SK-N-SH treated with all-trans-retinoic acid at 6 μM for 48 hours (cell line): ENCODE measurements at places on chromosomes 3 and 15.
A peak's percentile ranks its signal among the peaks of the same experiment; 100 is the strongest.

DNA sequence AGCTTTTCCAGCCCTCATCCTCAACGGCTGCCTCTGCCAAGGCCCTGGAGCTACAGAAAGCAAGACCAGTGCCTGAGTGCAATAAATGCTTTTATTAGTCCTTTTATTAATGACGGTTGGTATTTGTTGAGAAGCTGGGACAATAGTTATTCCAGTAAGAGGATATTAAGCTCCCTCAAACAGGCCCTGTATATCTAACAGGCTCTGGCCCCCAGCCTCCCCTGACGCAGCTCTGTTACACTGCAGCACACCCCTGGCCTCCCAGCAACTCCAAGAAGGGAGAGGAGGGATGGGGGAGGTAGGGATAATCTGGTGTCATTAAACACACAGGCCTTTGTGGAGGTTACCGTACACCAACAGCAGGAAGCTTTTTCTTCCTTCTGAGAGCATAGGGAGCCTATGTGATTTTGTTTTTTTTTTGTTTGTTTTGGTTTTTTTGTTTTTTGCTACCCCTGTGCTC lies 30.8 kb upstream of the MAGEF1 start:
- ATAC-seq, result no peak

DNA sequence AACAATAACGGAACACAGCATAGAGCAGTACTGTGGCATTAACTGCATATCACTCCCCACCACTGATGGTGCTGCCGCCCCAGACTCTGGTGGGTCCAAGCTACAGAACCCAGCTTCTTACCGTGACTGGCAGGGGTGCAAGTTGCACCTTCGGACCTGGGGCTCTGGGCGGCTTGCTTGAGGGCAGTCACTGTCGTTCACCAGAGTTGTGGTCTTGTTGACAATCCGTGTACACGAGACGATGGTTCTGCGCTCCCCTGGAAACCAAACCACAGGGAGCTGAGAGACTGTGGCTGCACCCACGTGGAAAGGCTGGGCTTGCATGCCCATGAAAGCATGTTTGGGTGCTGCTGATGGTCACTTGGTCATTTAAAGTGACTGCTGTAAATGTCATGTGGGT lies 293.0 kb downstream of the ADAMTS17 start:
- no peak for ATAC-seq

GRCh38 chr3:119579366-119580066 lies at the start of gene ADPRH:
TSS of gene ADPRH (plus strand) at chr3:119579492. CDS start at chr3:119582170, 2,678 bp downstream.
- peak; percentile 65 for ATAC-seq

DNA sequence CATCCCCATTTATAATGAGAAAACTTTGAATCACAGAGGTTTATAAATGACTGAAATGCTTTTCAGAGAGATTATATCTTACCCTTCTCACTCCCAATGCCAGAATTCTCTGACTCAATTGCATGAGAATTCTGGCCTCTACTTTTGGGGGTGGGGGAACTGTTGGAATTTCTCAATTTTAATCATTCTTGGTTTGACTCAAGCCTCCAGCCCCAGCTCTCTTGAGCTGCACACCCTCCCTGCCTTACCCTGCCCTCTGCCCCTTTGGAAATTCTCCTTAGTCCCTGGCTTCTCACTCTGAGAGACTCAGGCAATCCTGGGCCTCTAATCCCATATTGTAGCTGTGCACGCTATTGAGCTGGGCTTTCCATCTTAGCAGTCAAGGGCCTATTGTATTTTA lies 44.2 kb downstream of the ZNF589 start:
- no peak; the same call in 2 of the 3 replicates for ATAC-seq

- peak; percentile 84 for ATAC-seq
Observed at GRCh38 chr3:136658946-136659682, 93.1 kb downstream of the STAG1 start.

GRCh38 chr3:161556533-161556932 lies 59.9 kb downstream of the OTOL1 start:
- no peak; the same call in 2 of the 3 replicates for ATAC-seq

DNA sequence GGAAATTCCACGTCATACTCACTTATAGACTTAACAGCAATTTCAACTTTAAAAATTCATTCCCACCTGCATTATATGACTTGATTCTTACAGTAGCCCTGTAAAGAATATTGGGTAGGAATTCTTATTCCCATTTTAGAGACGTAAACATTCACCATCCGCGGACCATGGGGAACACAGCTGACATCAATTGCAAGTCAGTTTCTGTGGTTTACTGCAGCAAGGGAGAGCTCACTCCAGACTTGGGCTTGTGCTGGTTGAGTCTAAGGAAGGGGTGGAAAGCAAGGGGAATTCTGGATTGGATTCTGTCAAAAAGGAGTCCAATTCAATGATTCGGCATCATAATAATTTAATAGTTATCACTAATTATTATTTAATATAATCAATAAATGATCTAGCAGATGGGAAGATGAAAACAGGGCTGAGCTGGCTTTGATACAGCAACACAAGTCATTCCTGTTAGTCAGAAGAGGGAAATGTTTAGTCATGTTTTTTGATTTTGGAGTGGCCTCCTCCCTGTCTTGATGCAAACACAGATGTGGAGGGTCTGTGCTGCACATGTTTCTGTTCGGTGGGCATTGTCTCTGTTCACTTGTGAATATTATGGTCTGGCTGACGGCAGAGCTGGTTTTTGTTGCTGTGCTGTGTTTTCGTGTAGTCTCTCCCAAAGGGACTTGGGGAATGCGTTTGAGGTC lies 9.7 kb downstream of the LIPC start:
- peak; percentile 27; the same call in 1 of the 3 replicates for ATAC-seq

DNA sequence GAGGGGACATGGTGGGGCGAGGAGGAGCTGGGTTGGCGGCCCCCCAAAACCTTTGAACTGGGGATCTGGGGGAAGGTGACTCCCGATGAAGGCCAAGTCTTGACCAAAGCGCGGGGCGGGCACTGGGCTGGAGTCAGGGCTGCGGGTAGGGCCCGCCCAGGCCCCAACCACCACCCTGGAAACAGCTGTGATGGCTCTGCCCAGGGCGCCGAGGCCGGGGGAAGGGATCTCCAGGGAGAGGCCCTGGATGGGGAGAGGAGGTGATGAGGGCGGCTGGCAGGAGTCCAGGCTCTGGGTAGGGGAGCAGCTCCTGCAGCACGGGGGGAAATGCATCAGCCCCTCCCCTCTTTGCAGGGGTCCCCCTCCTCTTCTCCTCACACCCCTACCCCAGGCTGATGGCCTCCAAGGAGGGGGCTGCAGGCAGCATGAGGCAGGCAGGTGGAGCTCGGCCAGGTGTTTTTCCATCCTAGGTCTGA lies 5.9 kb upstream of the C15orf39 start:
- ATAC-seq, result no peak

DNA sequence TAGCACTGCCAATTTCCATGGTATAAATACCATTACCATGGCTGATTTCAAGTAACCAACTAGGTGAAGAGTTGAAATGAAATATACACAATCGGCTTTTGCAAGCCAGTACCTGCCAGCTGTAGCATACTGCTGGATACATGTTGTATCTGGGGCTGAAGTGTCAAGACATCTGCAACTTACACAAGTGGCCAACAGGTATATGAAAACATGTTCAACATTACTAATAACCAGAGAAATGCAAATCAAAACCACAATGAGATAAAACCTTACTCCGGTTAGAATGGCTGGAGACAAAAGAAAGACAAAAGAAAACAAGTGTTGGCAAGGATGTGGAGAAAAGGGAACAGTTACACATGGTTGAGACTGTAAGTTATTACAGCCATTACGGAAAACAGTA lies 11.6 kb downstream of the ATOSA start:
- no peak for ATAC-seq

DNA sequence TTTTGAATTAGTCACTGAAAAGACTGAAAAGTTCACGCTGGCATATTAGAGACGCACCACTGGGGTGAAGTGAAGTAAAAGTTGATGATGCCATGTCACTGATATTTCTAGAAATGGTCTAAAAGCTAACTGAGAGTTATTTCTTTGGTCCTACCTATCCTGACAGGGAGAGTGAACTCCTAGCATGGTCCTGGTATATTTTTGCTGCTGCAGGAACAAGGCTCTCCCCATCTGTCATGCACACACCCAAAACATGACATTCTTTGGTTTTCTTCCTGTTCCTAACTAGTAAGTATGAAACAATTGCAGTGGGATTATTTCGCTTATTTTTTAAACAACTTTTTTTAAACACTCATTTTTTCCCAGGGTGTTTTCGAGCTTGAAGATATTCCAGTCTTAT lies 466.7 kb downstream of the ERC2 start:
- ATAC-seq, result no peak

DNA sequence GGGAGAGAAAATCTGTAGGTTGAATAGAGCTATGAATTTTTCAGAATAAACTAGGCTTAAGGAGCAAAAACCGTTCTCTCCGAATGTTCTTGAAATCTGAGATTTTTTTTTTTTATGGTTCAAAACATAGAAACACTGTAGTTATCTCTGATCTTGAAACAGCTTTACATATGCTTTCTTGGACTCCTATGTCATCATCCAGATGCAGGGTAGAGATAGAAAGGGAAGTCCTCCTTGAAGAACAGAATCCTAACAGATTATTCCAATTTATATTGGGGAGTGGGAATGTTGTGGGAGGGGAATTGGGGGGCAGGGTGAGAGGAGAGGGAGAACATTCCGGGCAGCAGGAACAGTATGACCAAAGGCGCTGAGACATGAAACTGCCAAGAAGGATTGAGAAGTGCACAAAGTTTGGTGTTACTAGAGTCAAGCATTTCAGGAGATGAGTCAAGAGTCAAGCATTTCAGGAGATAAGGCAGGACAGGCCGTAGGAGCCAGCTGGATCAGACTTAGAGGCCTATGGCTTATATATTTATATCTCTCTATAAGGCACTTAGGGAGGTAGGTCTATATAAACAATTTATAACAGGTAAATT lies 21.9 kb upstream of the ST3GAL6 start:
- ATAC-seq, result peak; percentile 78

GRCh38 chr15:45630917-45631691 lies 3.7 kb upstream of the SQOR start:
- ATAC-seq, result peak; percentile 56

GRCh38 chr15:68704496-68705021 lies 116.1 kb downstream of the ANP32A start:
- no peak for ATAC-seq

DNA sequence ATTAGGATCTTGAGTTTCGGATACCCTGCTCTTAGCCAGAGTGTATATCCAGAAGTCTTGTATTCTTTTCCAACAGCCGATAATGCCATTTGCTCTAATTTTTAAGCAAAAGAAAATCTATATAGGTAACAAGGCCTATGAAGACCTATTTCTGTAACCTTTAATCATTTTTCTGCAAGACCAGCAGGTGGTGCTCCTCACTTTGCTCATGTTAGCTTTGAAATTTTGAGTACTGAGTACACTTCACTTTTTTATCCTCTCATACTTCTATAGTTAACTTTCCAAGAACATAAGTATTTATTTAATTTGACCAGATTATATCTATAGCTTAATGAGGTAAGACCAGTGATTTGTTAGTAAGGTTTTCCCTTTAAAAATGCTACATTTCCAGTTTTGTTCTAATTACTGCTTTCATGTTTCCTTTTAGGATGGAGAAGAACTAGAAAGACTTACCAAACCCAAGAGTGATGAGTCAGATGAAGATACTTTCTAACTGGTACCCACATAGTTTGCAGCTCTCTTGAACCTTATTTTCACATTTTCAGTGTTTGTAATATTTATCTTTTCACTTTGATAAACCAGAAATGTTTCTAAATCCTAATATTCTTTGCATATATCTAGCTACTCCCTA lies 20.5 kb downstream of the SLC35A5 start:
- ATAC-seq, result peak; percentile 86

DNA sequence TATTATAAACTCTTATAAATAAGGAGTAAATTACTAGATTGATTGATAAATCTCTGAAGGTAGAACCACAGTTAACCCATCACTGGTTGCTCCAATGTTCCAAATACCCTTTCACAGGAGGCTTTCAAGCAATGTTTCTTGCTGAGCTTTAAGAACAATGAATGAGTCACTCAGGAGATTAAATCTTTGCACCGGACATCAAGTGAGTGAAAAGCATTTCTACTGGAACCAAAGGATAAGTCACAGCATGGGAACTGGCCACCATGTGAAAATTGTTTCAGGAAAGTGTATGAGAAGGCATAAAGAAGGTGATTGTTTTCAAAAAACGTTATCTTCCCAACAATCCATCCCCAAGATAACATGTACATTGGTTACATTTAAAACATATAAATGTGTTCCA lies 90.6 kb downstream of the CNTN3 start:
- ATAC-seq, result no peak

GRCh38 chr3:177525987-177526712 lies 328.9 kb upstream of the TBL1XR1 start:
- ATAC-seq, result no peak; the same call in 2 of the 3 replicates

GRCh38 chr15:71149646-71150557 lies 34.6 kb downstream of the THSD4 start:
- peak; percentile 53 for ATAC-seq

- no peak for ATAC-seq
Observed at GRCh38 chr3:191461113-191461595, at the start of gene PYDC2. TSS of gene PYDC2 (plus strand) at chr3:191461163. CDS start at chr3:191461163, 0 bp downstream.

DNA sequence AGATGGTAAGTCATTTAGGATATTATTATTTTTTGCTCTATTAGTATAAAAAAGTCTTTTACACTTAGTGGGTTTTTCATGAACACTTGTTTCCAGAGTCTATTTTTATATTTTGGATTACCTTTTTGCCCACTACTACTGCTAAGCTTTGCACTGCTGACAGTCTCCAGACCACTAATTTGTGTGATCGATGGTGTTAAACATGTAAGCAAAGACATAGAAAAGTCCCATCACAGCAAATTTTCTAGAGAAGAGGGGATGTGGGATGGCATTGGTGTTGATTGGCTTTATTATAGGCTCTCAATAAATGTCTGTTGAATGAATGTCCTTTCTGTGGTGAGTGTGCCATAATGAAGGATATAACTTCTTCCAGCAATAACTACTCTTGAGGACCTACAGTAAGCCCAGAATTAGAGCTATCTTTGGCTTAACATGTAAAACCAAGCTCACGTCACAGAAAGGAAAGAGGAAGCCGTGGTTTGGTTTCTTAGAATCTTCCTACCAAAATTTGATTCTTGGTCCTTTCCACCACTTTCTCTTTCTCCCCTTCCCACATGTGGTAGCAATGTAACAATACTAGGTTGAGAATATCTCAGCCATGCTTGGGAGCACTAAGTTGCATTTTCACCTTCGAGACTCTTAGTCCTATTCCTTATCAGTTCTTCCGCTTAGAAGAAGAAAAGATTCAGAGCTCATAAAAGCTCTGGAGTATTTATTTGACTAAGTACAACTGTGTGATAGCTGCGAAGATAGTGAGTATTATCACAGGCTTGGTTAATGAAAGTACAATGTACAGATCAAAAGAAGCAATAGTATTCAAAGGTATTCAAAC lies 90.6 kb upstream of the UMPS start:
- ATAC-seq, result no peak

DNA sequence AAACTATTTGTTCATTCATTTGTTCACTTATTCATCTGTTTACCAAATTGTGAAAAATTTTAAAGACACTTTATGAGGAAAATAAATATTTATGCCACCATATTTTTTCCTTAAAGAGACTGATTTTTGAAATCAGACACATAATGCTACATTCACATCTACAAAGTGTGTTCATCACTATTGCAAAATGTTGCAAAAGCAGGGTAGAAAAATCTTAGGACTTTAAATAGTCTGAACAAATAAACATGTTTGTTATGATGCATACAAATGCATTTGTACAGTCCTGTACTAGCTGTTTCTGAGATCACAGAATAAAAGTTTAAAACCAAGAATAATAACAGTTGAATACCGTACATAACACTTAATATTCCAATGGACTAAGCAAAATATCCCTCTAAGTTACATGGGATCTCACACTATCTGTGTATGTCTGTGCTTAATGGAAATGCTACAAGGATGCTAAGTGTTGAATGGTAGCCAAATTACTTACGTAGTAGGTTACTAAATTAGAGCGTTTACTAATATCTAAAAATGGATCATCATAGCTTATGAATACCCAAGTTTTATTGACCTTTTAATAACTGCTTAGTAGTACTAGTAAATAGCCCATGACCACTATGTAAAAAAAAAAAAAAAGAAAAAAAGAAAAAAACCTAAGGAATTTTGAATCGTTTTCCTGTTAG lies 25.1 kb downstream of the ATP11B start:
- ATAC-seq, result no peak
